ENCODE measurements at places on chromosomes 11 and 22.

DNA sequence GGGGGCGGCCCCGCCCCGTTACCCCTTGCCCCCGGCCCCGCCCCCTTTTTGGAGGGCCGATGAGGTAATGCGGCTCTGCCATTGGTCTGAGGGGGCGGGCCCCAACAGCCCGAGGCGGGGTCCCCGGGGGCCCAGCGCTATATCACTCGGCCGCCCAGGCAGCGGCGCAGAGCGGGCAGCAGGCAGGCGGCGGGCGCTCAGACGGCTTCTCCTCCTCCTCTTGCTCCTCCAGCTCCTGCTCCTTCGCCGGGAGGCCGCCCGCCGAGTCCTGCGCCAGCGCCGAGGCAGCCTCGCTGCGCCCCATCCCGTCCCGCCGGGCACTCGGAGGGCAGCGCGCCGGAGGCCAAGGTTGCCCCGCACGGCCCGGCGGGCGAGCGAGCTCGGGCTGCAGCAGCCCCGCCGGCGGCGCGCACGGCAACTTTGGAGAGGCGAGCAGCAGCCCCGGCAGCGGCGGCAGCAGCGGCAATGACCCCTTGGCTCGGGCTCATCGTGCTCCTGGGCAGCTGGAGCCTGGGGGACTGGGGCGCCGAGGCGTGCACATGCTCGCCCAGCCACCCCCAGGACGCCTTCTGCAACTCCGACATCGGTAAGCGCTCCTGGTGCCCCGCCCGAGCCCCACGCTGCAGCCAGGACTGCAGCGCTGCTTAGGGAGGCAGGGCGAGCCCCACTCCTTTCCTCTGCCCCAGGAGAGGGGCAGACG is at the start of gene TIMP3:
Gene TIMP3, plus strand, starts transcription at position 169 of the 700 bp plus-strand sequence. Its CDS starts 297 bp downstream, at position 466.
- peak; percentile 19 for DNase-seq

- DNase-seq, result no peak
These were observed 585 bp downstream of the CYB5R3 start for GRCh38 chr22:42648368-42649245.

DNA sequence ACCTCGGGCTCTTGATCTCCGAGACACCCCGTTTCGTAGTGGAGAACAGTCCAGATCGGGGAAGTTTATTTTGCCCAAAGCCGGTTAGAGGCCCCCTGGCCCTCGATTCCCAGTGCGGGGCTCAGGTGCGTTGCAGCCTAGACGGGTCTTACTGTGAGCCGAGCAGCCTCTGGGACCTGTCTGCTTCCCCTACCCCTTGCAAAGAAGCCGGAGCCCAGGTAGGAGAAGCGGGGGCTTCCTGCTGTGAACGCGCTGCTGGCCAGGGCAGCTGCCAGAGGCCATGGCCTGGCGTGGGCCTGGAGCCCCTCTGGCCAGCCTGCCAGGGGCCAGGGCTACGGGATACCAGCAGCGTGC is 621 bp downstream of the TSPO start:
- DNase-seq, result no peak

DNA sequence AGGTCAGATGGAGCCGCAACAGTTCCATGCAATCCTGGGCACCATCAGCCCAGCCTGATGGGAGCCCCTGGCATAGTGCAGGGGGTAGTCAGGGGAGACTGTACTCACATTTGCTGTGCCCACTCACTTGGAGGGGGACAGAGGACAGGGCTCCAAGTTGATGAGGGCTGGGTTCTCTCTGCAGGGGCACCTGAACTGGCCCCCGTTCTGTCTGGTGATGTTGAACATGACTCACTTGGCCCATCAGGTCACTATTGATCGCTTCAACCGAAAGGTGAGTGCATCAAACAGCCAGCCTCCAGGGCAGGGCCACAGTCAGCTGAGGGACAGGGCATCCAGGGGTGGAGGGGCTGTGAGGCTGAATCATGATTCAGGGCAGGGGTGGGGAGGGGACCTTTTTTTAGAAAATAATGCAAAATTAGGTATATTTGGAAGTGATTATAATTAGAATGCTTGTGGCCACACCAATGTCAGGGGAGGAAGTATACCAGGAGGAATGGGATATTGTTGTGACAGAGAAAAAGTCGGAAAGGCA is 66.4 kb downstream of the OTOG start:
- no peak for DNase-seq
